ENCODE measurements at places on chromosomes 12 and 14.

DNA sequence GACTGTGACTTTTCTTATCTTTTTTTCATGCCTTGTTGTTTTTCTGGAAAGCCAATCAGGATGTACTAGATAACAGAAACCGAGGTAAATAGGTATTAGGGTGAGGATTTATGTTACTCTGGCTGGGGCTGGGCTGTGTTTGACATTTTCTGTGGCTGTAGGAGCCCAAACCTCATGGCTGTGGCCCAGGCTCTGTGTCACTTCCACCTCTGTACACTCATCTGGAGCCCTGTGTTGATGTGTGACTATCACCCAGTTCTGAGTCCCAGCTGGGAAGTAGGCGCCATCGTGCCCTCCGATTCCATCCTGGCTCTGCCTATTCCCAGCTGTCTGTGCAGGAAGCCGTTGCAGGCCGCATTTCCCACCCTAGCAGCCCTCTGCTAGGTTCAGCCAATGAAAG, 1.6 kb upstream of the HHIPL1 start:
- DNase-seq = no peak

DNA sequence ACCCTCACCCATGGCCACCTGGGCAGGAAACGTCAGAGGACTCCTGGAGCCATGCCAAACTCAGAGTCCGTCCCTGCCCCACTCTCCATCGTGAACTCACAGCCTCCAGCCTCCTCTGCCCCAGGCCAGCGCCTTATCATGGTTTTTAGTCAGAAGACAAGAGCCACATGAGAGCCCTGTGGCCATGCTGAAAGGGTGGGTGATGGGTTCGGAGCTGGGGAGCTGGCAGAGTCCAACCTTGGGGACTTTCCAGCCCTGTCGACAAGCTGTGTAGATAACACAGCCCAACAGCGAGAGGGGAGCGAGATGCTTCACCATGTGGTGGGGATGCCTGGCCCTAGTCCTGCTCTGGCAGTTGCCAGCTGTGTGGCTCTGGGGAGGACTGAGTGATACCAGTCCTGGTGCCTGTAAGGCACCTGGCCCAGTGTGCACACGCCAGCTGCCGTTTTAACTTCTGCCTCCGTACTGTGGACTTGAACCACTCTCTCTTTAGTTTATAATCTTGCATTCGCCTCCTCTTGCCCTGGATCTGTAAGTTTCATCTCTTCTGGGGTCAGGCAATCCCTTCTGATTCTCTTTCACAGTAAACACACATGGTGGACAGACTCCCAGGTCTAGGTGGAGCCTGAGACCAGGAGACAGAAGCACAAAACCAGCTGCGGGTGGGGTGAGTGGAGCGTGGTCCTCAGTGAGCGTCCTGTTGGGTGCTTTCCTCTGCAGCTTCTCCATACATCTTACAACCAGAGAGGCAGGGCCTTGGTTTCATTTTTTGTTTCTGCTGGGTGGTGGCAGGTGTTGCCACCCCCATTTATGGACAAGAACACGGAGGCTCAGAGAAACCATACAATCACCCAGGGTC, 55.3 kb downstream of the RIN3 start:
- no peak for DNase-seq

DNA sequence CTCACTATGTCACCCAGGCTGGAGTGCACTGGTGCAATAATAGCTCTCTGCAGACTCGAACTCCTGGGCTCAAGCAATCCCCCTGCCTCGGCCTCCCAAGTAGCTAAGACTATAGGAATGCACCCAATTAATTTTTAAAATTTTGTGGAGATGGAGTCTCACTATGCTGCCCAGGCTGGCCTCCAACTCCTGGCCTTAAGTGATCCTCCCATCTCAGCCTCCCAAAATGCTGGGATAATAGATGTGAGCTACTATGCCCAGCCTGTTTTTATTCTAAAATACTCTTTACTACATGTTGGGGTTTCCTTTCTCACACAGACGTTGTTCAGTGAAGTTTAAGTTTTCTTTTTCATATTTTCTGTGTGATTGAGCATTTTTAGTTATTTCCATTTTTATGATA, 60.9 kb upstream of the DUSP6 start:
- no peak for DNase-seq

- DNase-seq = no peak
Observed at GRCh38 chr14:73262427-73263183, 25.3 kb downstream of the PAPLN start.

DNA sequence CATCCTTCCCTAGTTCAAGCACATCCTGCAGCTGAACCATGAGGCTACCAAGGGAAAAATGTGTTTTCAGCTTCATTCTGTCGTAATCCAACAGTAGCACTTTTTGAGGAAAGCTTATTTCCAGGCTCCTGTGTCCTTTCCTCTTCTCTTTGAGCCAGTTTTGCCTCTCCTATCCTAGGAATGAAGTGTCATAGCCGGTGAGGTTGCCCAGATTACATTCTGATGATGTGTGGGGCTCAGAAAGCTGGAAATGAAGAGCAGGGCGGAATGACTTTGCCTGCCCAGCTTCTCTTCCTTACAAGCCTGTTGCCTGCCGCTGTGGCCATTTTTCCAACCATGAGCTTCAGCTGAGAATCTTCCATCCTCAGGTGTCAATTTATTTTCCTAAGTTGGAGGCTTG, 381.8 kb downstream of the NUAK1 start:
- no peak for DNase-seq

DNA sequence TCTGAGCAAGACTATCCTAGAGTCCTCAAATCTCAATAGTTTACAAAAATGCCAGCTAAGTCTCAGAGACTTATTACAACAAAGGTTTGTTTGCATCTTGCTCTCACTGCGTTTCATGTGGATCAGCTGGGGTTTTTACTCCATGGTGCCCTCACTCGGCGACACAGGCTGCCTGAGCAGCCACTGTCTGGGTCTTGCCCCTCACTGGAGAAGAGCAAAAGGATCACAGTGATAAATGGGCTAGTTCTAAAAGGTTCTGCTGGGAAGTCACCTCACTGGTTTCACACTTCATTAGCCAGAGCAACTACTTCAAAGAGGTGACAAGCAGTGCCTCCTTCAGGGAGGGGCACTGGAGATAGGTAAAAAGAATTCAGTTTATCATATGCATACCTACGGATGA, 392.0 kb downstream of the RPL10L start:
- DNase-seq = no peak

DNA sequence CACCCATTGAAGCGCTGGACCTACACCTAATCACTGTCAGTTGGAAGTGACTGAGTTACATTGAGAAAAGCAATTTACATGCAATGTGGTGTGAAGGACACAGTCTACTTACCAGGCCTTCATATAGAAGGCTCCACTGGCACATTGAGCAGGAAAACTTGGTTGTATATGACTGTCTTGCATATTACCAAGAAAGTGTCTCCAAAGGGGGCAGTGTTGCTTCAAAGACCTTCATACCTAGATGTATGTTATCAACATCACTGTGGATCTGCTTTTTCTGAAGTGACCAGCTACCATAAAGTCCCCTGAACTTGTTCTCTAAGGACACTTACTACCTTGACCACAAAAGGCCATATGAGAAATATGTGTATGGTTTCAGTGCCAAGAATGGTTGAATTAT, 64.1 kb downstream of the NELL2 start:
- DNase-seq = no peak

DNA sequence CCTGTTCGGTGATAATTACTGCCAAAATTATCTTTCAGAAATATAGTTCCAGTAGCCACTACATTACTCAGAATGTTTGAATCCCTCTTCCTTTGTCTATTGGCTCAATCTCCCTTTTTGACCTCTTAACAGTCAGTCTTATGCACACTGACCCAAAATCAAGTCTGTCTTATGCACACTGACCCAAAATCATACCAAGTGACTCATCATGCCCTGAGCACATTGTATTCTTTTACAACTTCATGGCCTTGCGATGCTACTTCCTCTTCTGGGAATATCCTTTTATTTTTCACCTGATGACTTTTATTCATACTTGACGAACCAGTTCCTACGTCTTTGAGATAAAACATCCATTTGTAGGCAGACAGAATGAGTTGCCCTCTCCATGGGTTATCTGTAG, 182.3 kb downstream of the NPAS3 start:
- DNase-seq = no peak

DNA sequence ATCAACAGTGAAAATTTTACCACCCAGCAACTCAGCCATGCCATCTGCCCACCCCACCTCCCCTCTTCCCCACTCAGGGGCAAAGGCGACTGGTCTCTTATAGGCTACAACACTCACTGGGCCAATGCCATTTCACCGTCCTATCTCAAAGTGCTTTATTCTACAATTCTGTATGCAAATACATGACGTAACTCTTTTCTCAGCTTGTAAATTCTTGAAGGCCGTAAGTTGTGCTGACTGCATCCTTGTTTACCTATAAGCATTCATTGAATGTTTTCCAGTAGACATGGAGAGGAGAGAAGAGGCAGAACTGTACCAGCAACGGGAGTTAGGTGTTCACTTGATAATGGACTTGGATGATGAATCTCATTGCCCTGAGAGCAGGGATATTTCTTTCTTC, 15.6 kb downstream of the BCL2L14 start:
- DNase-seq = no peak
